Thymus (tissue), 14 donors: ENCODE measurements at places on chromosomes 1 and 21. TPM values are rescaled to one million over a fixed set of nuclear protein-coding genes. Genes with fewer than 3 reads are reported as not detected.

DNA sequence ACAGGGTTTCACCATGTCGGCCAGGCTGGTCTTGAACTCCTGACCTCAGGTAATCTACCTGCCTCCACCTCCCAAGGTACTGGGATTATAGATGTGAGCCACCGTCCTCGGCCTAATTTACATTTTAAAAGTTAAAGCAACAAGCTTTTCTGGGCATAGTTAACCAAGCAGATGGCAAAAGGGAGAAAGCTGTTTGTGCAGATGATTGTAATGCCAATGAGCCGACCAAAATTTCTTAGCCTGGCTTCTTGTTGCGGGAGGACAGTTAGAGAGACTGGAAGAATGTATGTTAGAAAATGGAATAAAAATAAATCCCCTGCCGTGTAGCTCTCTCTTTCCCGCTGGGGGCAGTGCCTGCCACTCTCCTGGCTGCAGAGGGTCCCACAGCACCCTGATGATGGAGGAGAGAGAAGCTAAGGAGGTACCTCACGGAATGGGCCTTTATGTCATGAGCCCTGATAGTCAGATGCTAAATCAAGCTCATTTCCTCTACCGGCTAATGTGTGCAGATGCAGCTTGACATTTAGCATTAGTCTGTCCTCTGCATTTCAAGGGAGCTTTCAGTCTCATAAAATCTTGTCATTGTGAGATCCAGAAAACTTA, 87.2 kb downstream of the HHAT start:
- no peak for DNase-seq

DNA sequence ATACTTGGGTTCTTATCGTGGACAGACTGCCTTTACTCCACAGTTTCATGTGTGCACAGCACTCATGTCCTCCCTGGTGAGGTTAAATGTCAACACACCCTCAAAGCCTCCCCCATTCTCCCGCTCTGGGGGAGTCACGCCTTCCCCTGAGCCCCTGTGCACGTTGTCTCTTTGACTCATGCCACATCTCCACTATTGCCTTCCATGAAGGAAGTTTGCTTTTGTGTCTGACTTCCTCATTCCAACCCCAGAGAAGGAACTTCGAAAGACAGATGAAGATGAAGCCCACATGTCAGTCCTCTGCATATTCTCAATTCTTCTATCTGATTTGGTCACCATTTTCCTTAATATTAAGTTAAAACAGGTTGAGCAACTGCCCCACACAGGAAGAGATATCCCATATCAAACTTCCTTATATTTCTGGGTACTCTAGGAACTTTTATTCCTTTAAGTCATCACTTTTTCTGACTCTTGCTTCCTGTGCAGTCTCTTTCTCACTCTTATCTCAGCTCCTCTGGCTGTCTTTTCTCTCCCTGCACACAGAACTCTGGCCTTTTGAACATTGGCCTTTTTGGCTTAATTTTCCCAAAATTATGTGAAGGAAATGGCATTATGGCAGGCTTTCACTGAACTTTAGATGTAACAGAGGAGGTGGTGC, 41.5 kb downstream of the C4BPA start:
- no peak for DNase-seq

DNA sequence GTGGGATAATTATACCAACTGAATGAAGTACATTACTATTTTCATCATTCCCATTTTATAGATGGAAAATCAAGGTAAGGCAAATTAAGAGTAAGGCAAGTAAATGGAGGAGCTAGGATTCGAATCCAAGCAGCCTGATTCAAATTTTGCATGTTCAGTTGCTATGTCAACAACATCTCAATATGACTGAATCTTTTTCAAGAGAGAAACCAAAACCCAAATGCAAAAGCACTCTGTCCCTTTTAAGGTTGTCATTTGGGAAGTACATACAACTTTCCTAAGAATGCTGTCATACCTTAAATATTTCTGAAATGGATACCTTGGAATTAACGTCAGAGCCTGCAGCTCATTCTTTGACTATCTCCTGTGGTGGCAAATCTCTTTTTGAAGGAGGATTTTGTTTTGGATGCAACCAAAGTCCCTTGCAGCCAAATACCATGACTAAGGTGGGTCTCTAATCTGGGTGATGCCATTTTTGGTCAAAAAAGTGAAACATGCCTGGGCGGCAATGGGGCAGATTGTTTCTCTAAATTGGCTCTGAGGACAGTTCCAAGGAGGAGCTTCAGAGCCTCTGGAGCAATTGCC, 25.4 kb downstream of the ADAMTS1 start:
- DNase-seq: no peak

DNA sequence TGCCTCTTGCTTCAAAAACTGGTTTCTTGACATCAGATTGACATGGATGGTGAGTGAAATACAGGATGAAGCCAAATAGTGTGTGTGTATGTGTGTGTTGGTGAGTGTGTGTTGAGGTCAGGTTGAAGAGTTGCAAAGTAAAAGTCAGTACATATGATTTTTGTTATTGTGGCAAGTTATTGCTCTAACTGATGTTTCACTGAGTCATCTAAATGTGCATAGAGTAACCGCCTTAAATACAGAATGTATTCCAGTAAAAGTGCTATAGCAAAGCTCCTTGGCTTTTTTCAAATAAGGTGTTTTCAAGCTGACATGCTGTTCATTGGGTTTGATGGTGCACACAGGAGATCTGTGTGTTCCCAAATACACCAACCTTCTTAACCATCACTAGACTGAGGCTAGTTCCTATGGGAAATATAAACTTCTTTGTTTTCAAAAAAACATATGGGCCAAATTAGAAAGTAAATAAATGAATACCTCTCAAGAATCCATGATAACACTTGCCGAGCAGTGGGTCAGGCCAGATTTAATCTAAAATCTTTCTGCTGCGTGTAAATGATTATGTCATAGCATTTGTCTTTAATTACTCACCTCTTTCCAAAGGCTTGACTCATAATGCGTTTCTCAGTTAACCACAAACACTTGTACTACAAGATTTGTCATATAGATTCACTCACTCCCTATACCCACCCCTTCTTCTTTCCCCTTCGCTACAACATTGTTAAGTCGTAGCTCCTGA, 151.1 kb downstream of the LYPLAL1 start:
- DNase-seq: no peak

GRCh38 chr1:239657291-239657690, 270.9 kb downstream of the CHRM3 start:
- no peak for DNase-seq

DNA sequence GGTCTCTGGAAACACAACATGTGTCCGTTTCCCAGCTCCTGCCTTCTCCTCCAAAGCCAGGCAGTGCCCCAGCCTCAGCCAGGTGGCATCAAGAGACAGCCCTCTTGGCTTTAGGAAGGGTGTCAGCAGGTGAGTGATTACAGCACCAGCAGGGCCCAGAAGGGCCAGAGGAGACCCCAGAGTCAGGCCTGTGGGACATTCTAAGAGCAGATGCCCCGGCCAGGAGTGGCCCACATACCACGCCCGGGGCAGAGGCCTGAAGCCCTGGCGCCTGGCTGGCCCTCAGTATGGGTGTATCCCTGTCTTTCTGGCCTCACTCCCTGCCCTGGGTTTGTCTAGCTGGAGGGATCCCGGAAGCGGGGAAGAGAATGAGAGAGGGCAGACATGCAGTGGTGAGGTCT, 109.2 kb downstream of the CASZ1 start:
- DNase-seq: no peak

DNA sequence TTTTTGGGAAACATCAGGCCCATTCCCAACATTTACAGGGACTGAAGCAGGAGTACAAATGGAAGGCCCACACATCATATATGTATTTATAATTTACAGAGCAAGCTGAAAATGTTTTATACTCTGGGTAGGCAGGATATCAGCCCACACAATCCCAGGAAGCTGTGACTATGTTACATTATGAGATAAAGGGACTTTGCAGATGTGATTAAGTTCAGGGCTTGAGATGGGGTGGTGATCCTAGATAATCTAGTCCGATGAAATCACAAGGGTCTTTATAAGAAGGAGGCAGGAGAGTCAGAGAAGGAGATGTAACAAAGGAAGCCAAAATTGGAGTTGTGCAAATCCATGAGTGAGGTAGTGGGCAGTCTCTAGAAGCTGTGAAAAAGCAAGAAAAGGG, 160.5 kb downstream of the PDE4B start:
- no peak for DNase-seq

- no peak for DNase-seq
Measured at GRCh38 chr1:71294178-71294577, 213.3 kb upstream of the ZRANB2 start.

DNA sequence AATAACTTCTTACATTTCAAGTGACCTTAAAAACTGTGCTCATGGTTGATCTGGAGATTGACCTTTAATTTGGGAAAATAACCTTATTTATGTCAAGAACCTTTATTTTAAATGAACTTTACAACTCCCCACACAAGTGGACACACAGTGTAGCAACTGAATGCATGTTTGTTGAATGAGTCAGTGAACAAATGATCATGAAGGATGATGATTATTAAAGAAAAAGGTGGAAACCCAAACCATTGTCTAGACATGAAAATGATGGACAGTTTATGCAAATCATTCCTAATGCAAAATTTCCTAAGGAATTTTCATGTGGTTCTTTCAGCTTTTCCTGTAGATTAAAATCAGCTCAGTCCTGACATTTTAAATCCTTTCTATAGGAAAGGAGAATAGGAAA, 439.8 kb upstream of the RUNX1 start:
- no peak for DNase-seq

- DNase-seq: no peak
Measured at GRCh38 chr1:219928791-219929118, 398 bp upstream of the SLC30A10 start.

GRCh38 chr1:162823231-162823630, 32.7 kb downstream of the HSD17B7 start:
- DNase-seq: no peak

DNA sequence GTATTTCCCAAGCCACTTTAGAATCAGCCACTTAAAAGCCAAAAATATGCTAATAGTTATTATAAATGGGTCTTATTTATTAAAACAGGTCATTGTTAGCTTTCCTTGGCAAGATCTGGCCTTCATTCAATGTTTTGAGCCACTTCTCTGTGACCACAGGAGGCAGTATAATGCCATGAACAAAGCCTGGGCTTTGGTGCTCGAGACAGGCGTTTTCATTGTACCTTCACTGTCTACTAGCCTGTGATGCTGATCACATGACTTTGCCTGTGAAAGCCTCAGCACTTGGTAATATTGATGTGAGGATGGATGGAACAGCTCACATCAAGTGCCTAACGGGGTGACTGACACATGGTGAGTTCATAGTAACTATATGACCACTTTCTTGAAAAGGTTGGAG, 217.0 kb downstream of the RWDD3 start:
- no peak for DNase-seq

DNA sequence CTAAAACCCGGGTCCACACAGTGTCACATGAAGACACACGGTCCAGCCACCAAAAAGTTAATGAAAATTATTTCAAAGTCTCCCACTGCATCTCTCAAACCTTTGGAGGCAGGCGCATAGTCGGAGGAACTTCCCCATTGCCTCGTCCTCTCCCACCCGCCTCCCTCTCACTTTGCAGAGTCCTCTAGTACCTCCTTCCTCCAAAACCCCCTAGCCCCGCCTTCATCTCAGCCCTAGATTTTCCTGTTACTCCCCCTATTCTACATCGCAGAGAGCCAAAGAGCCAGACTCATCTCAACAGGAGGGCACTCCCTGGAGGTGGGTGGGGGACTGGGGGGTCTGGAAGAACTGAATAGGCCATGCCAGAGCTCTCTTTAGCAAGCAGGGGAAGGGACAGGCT, 79.3 kb downstream of the DISP3 start:
- no peak for DNase-seq

DNA sequence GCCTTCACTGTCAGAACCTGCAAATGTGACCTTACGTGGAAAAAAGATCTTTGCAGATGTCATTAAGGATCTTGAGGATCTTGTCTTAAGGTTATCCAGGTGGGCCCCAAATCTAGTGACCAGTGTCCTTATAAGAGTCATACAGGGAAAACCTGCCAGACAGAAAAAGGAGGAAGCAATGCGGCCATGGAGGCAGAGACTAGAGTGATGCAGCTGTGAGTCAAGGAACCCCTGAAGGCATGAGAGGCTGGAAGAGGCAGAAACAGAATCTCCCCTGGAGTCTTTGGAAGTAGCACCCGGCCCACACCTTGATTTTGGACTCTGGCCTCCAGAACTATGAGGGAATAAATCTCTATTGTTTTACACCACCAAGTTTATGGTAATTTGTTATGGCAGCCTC, 36.5 kb upstream of the DNASE2B start:
- no peak for DNase-seq

CFAP74 gene
- polyA plus RNA-seq: 0.16 TPM

ESRRG gene
- 0.71 TPM for polyA plus RNA-seq

TCP10L gene
- 2.5 TPM for polyA plus RNA-seq

AXDND1 gene
- 1.3 TPM for polyA plus RNA-seq

NFASC gene
- polyA plus RNA-seq: 1.4 TPM

GBP5 gene
- 14.7 TPM for polyA plus RNA-seq

TSHB gene
- 0.11 TPM for polyA plus RNA-seq

BGLAP gene
- polyA plus RNA-seq: 4.3 TPM

S100A16 gene
- 128 TPM for polyA plus RNA-seq

MTARC1 gene
- polyA plus RNA-seq: 3.3 TPM

TFF3 gene
- 13.6 TPM for polyA plus RNA-seq
